A549 (cell line): ENCODE measurements at places on chromosomes 1 and 21. TPM values are rescaled to one million over a fixed set of nuclear protein-coding genes. Genes with fewer than 3 reads are reported as not detected.

The DDAH1 gene
- 5.7 to 6.6 TPM (median 6.1 TPM) in 3 replicates for polyA plus RNA-seq

The LCE1E gene
- not detected in 3 replicates for polyA plus RNA-seq

The LINGO4 gene
- polyA plus RNA-seq, result not detected in 3 replicates

DNA sequence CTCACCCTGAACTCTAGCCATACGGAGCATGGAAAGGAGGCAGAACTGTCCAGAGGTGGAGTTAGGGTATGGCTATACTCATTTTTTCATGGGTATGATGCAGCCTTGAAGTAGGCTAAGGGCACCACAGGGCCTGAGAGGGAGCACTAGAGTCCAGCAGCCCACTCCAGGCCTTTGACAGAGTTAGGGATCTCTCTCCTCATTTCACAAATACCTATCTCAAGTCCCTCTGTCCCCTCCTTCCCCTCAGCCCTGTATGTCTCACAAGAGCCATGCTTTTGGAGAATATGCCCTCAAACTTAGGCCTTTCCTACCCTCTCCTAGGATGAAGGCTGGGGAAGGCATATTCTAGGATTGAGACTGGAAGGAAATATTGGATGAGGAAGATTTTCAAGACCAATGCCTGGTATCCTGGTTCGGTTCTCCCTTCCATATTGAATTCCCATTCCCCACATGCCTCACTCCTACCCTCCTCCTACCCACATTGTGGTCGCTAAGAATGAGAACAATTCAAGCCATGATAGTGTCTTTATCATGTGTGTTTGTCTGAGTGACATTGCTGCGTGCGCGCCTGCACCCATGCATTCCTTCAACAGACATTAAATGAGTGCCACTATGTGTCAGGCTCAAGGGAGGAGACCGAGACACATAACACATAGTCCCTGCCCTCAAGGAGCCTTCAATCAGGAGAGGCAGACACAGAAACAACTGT, 2.6 kb upstream of the NECTIN4 start:
- no peak for DNase-seq

DNA sequence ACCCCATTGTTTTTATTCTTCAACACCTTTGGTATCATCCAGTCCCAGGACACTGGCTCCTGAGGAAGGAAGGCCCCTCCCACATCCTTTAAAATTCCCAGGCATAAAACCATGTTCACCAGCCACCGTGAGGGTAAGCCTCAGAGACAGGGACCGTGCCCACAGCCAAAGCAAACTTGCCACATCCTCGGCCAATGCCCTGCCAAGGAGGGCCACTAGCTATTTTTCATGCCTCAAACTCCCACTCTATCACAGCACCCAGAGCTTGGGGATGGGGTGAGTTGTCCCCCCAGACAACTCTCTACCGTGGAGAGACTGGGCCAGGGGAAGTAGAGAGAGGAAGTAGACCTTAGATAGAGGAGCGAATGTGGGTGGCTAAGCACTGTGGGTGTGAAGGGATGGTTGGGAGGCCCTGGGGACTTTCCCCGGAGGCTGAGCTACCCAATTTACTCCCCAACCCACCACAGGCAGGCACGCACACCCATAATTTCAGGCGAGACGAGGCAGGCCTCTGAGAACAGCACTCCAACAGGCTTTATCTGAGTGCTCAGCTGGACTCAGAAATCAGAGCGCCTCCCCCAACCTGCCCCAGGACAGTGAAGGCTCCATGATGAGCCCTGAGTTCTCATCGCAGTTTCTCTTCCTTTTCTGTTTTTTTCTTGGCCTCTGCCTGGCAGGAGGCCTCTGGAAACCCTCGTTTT, 15.9 kb upstream of the BTG2 start:
- no peak for DNase-seq

- DNase-seq, result no peak
These were observed 47.6 kb upstream of the MROH9 start for GRCh38 chr1:170887726-170888125.
